ENCODE measurements at places on chromosomes 11 and 22.

GRCh38 chr22:19970031-19970478 is 28.4 kb upstream of the TXNRD2 start:
- DNase-seq, result no peak

GRCh38 chr11:25180187-25180586 is 683.3 kb downstream of the LUZP2 start:
- no peak for DNase-seq

GRCh38 chr11:6742260-6742659 is 29.5 kb downstream of the OR2AG2 start:
- no peak for DNase-seq

- DNase-seq, result no peak
Observed at GRCh38 chr22:30562366-30562765, 12.1 kb downstream of the GAL3ST1 start.

DNA sequence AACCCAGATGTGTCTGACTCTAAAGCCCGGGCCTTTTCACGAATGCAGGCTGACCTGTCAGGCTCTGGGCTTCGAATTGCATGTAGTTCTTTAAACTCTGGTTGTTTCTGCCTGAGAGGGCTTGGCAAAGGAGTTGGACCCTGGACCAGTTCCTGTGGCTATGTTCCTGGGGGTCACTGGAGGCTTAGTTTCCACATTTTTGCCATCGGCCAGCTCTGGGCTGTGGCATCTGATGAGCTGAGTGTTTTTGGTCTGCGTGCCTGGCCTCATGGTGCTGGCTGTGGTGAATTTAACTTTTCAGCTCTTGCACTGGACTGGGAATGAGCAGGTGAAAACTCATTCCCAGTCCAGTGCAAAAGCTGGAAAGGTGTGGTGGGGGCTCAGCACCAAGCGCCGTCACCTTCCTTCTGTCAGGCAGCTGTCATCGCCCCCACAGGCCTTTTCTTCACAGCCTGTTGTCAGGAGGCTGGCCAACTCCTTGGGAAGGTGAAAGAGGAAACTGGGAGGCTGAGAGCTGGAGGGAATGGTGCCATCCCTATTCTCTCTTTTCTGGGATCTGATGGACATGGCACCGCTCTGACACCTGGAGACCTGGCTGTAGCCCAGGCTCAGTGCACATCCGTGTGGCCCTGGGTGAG is 123.6 kb downstream of the ADAMTS15 start:
- no peak for DNase-seq

DNA sequence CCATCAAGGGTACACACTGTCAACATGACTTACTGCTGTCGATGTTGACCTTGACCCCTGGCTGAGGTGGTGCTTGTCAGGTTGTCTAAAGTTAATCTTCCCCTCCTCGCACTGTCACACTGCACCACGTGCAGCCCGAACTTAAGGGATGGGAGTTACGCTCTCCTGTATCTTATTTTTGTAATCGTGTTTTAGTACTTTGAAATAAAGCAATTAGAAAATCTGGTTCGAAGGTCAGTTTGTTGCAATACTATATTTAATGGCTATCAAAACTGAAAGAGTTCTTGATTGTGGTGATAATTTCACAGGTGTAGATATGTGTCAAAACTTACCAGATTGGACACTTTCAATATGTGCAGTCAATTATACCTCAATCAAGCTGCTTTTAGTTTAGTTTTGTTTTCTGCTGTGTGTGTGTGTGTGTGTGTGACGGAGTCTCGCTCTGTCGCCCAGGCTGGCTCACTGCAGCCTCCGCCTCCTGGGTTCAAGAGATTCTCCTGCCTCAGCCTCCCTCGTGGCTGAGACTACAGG is 10.7 kb upstream of the ST14 start:
- DNase-seq, result no peak

- no peak for DNase-seq
Observed at GRCh38 chr11:129612447-129612961, 203.1 kb upstream of the TMEM45B start.

DNA sequence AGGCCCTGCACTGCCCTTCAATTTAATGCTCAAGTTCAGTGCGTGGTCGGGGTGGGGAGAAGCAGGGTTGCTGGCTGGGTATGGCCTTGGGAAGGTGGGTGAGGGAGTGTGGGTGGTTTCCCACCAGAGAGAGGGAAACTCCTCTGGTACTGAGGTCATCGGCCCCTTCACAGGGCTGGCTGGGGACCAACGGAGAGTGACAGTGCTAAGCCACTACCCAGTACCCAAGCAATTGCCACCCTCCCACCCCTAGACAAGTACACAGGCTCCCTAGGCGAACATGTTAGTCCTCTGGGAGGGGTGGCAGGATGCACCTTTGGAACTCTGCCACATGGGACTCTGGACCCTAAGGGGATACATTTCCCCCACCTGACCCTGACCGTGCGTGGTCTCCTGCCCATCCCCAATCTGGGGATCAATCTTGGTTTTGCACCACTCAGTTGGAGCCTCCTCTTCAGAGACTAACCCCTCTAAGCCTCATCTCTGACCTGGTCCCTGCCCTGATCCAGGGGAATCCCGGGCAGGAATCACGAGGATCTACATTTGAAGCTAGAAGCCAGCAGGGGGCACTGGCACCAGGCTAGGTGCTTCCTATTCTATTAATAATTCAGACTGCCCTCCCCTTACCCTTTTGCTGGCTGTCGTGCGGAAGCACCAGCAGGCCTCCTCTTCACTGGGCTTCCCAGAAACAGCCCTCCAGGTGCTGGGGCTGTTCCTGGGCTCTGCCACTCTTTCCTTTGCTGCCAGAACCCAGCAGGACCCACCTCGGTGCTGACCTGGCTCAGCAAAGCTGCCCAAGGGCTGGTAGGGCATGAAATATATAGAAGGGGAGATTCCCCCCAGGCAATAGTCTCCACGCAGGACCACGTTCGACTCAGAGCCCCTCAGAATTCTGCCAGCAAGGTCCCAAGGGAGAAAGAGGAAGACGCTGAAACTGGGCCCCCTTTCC is 377.7 kb downstream of the TENM4 start:
- DNase-seq, result no peak

DNA sequence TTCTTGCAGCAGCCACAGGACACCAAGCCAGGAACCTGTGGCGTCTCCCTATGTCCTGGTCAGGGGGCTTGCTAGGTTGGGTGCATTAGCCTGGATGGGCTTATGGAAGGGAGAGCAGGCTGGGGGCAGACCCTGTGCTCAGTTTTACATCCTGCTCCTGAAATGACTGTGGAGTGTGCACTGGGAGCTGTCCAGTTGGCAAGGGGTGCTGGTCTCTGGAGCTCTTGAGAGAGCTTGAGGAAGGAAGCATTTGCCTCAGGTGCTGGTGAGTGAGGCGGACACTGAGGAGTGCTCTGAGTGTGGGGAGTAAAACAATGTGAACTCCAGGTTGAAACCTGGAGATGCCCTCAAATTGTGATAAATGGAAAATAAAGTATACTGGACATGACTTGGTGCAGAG is 3.4 kb downstream of the SCGB1D4 start:
- DNase-seq, result no peak

- no peak for DNase-seq
Observed at GRCh38 chr22:16834971-16835370, 9.8 kb upstream of the XKR3 start.

DNA sequence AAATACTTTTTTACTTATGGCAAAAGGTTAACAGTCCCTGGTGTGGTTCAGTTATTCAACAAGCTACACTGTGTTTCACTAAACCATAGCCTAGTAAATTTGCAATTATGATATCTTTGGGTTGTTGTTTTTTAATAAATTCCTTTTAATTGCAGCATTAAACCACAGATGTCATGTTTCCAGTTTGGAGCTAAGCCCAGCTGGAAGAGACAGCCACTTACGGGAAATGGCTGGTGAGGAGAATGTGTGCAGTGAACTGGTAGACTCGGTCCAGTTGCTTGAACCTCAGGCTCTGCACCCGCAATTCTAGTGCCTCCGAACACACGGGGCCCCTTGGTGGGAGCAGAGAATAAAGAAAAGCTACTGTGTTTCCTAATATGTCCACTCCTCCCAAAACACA is 70.8 kb downstream of the WNT11 start:
- no peak for DNase-seq

DNA sequence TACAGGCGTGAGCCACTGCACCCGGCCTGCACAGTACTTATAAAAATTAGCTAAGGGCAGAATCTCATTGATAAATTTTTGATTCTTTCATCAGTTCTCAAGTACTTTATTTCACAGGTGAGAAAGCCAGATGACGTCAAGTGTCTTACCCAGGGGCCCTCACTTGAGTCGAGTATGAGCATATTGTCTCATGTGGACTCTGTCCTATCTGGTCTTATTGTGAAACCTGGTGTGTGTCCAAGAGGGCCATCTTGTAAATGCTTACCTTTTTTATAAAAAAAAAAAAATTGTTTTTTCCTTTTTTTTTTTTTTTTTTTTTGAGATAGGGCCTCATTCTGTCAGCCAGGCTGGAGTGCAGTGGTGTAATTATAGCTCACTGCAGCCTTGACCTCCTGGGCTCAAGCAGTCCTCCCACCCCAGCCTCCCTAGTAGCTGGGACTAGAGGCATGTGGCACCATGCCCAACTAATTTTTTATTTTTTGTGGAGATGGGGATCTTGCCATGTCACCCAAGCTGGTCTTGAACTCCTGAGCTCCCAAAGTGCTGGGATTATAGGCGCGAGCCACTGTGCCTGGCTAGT is 6.0 kb downstream of the ACO2 start:
- no peak for DNase-seq

GRCh38 chr11:58485961-58486360 is 21.9 kb downstream of the OR5B21 start:
- DNase-seq, result no peak

DNA sequence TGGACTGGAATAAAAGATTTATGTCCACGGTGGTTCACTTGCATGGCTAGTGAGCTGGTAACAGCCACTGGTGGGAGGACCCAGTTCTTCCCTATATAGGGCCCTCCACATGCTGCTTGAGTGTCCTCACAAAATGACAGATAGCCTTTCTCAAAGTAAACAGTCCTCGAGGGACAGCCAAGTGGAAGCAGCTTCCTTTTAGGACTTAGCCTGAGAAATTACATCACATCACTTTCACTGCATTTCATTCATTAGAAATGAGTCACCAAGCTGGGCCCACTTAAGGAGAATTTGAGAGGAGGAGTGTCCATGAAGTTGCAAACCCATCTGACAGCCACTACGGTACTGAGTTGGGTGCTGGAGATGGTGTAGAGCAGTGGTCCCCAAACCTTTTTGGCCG is 7.0 kb downstream of the ISX start:
- DNase-seq, result no peak

GRCh38 chr22:25545146-25545545 is 19.3 kb upstream of the GRK3 start:
- no peak for DNase-seq

- DNase-seq, result no peak
Observed at GRCh38 chr22:46855681-46856080, 93.2 kb downstream of the TBC1D22A start.

DNA sequence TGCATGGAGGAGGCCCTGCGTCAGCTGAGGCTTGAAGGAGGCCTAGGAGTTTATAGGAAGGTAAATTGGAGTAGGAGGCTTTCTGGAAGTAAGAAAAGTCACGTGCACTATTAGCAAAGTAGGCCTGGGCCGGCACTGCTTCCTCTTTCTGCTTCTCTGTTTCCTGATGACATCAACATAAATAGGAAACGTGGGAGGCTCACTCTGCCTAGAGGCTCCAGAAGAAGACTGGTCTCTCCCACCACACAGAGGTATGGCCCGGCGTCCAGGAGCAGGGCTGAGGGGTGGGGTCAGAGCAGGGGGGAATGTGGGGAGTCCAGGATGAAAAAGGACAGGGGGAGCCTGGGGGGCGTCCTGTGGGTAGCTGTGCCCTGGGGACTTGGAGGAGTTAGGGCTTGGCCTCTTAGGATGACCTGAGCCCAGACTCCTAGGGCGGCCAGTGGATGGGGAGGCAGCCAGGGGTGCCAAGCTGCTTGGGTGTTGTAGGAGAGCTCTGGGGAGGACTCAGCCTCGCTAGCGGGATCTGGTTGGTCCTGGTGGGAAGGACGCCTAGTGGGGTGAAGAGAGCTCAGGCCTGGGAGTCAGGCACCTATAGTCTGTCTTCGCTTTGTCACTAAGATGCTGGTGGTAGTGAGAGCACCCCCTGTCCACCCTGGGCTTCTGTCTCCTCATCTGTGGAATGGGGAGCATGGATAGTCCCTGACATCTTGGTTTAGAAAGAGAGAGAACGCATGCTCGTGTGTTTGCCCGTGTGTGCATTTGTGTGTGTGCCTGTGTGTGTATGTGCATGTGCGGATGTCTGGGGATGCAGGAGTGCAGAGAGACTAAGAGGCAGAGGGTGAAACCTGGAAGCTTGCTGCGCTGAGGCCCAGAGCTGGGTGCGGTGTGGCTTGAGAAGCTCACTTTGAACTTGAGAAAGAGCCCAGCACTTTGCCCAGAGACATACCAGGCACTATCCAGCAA is at the start of gene CSF2RB:
Gene CSF2RB (plus strand): TSS at position 202 of the 963 bp plus-strand sequence. CDS start 8,580 bp downstream, outside the sequence.
- DNase-seq, result no peak

DNA sequence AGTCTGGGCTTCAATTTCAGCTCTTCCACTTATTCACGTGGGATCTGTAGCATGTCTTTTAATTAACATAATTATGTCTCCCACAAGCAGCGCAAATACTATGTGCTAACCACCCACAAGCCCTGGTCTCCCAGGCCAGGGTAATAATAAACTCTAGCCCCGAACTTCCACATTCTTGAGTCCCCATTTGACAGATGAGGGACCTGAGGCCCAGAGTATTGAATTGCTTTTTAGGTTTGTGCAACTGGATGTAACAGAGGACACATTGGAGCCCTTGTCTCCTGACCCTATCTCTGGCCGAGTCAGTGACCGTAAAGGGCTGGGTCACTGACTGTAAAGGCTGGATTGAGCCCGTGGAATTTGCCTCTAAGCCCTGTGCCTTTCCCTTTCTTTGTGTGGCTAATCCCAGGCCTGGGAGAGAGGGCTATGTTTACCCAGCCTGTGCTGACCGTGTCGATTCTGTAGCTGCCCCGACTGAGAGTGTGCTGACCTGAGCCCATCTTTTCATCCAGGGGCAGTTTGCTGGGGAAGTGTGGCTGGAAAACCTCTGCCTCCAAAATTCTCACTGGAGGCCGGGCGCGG is 3.9 kb downstream of the CRYBB2 start:
- no peak for DNase-seq

DNA sequence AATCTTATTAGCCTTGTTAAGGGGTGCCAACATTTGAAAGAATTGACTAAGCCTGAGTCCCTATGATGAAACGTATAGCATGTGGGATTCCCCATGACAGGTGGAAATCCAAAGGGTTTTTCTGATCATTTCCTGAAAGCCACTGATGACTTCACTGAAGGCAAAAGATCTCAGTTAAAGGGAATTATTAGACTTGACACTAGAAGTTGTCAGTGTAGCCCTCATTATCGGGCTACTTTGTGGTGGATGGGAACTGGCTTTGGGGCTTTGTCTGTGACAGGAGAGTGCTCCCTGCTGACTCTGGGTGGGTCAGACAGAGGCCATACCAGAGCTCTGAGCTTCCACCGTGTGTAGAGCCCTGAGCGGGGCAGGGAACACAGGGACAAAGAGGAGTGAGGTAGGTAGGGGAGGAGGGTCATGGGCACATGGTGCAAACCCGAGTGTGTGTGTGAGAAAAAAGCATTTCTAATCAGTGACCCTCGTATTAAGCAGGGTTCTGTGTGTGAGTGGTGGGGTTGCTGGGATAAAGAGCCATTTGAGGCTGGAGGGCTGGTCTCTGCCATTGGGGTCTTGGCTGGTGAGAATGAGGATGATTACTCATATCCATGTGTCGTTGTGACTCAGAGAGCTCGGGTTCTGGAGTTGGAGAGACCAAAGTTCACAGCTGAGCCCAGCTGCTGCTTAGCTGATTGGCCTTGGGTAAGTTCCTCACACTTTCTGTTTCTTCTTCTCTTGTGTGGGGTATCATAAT is 101.1 kb downstream of the GRIK4 start:
- DNase-seq, result peak; percentile 56
